Kidney (tissue), 22 donors: ENCODE measurements at places on chromosomes 7 and 10.

DNA sequence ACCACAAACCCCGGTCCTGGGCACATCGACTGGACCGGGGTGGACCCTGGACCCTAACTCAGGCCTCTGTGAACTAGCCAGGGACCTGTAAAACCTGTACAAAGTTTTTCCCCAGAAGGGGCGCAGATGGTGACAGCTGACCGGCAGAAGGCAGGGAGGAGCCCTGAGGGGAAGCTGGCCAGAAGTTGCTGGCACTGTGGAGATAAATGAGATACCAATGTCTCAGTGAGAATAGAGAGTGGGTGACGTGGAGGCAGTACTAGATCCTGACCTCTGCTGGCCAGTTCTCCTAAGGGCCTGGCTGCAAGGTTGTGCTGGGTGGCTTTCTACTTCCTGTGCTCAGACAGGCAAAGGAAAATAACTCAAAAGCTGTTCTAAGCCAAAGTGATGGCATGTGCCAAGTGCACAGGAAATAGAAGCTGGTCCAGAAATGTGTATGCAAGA is 10.6 kb upstream of the TSPAN14 start:
- no peak for DNase-seq

DNA sequence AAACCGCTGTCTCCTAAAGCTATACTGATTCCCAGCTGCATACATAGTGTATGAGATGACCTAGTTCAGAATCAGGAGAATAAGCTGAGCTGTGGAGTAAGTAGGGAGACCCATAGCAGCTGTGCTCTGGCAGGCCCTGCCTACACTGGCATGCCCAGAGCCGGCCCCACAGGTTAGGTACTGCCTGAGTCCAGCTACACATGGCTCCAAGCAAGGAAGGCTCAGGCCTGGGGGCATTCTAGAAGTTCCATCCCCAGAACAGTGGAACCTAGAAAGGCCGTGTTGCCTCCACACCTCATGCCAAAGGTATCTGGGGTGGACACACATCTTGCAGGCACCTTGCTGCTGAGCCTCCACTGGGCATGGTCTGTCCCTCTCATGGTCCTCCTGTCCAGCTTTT is 195.7 kb upstream of the CDCA7L start:
- DNase-seq = no peak

DNA sequence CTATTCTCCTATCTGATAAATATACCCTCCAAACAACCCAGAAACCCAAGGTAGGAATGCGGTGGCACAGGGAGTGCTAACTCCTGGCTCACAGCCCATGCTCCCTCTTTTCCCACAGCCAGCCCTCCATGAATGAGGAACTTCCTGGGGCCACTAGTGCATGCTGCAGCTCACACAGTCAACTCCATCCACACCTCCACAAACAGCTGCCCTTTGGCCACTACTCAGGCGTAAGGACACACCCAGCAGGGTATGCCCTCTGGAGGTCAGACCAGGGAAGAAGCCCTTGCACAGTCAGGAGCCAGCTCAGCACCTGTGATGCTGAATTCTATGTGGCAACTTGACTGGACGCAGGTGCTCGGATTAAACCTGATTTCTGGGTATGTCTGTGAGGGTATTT is 85.2 kb upstream of the PIK3CG start:
- DNase-seq = peak; percentile 80

GRCh38 chr7:55449205-55449991 is 84.3 kb downstream of the LANCL2 start:
- no peak for DNase-seq

GRCh38 chr10:95266674-95267095 is 24.1 kb downstream of the PDLIM1 start:
- no peak for DNase-seq

GRCh38 chr7:90387470-90388240 is 15.6 kb upstream of the CLDN12 start:
- DNase-seq = no peak

DNA sequence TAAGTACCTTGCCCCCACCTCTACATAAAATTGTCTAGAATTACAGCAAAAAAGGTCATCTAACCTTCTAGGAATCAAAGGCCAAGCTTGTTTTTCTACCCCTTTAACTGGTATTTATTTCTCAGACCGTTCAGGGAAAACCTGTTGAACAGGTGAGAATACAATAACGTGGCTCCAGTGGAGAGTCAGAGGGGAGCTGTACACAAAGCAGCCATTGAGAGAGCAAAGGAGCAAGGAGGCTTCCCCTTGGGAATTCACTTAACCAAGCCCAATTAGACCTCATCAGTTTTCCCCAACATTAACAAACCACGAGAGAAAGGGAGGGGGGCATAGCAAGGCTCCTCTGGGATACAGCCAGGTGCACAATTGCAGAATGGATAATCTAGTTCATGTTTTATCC is 101.9 kb downstream of the ELMO1 start:
- DNase-seq = peak; percentile 53
